NCI-H2081 (cell line): ENCODE measurements at places on chromosomes 6 and 20.
A peak's percentile ranks its signal among the peaks of the same experiment; 100 is the strongest.

DNA sequence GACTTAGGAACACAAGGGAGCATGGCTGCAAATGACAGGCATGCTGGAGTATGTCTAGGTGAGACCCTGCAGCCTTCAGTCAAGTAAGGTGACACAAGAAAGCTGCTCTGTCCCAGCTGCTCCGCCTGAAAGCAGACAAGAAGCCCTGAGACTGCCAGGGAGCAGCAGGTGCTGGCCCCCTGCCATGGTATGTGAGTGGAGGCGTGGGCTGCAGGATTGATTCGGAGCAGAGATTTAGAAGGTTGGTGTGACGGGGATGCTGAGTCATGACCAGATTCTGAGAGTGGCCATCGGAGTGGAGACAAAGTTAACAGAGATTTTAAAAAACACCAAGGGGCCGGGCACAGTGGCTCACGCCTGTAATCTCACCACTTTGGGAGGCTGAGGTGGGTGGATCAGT lies 17.8 kb downstream of the LRP11 start:
- no peak for DNase-seq

GRCh38 chr6:24867104-24867703 lies 68.5 kb upstream of the ARMH2 start:
- no peak for DNase-seq

- DNase-seq = no peak
These were observed 30.3 kb downstream of the RBM38 start for GRCh38 chr20:57421253-57422220.

DNA sequence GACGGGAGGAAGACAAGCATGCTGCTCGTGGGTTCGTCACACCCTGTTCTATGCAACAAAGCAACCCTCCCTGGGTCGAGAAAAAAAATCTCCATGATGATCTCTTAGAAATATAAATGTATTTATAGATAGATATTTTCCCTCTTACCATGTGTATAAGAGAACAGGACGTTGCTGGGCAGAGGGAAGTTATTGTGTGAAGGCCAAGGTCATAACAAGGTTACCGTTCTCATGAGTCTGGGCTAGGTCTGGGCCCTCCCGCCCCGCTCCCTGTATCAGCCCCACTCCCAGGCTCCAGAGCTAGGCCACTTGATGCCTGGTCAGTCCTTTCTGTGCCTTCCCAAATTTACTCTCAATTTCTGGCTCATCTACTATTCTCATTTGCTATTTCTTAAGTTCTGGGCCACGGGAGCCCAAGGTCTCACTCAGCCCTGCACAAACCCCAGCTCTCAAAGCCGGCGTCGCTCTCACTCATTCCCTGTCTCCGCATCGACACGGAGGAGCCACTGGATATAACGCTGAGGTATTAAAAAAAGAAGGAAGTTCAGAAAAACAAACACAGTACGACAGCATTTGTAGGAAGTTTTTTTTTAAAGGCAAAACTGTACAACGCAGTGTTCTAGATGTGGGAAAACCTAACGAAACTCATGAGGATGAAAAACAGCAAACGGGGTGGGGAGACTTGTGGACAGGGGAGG lies 96.8 kb downstream of the PSMG4 start:
- peak; percentile 31 for DNase-seq

DNA sequence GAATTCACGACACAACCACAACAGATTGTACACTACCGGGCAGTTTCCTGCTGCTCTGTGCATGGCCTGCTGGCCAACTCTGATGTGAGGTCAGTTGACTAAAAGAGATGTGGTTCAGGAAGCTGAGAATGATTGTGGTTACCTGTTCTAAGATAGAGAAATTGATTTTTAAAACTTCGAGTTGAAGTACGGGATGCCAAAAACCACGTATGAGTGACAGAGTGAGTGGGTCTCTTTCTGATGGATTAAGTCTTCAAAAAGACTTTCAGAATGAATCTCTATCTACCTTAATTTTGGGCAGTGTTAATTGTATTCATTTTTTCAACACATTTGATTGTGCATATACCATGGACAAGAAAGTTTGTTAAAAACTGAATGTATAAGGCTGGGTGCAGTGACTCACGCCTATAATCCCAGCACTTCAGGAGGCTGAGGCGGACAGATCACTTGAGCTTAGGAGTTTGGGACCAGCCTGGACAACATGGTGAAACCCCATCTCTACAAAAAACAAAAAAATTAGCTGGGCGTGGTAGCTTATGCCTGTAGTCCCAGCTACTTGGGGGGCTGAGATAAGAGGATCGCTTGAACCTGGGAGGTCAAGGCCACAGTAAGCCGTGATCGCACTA lies 121.2 kb downstream of the SGK1 start:
- DNase-seq = no peak

DNA sequence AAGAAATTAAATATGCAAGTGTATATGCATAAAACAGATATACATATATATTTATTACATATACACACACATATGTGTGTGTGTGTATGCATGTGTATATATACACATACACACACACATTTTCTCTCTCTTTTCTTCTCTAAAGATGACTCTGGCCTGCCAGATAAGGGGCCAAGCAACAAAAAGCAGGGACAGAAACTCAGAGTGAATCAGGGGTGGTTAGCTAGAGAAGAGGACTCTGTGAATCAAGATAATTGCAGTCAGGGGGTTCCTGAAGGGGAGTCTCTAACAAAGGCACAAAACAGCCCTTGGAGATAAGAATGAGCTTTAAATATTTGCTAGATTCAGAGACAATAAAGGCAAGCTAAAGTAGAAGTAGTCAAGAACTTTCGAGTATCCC lies 650.5 kb downstream of the UTRN start:
- no peak for DNase-seq

DNA sequence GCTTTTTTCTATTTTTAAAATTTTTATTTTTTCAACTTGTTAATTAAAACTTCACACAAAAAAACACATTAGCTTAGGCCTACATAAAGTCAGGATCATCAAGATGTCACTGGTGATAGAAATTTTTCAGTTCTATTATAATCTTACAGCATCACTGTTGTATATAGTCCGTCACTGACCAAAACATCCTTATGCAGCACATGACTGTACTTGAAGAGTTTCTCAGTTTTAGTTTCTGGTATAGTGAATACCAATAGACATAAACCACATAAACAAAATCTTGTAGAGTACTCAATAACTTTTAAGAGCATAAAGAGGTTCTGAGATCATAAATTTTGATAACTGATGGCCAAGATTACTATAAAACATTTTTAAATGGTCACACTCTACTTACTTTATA lies 71.8 kb downstream of the ASCC3 start:
- DNase-seq = no peak

- no peak for DNase-seq
These were observed 249.1 kb upstream of the JAG1 start for GRCh38 chr20:10922941-10923340.
